ENCODE measurements at places on chromosomes 1 and 21.
A peak's percentile ranks its signal among the peaks of the same experiment; 100 is the strongest.

DNA sequence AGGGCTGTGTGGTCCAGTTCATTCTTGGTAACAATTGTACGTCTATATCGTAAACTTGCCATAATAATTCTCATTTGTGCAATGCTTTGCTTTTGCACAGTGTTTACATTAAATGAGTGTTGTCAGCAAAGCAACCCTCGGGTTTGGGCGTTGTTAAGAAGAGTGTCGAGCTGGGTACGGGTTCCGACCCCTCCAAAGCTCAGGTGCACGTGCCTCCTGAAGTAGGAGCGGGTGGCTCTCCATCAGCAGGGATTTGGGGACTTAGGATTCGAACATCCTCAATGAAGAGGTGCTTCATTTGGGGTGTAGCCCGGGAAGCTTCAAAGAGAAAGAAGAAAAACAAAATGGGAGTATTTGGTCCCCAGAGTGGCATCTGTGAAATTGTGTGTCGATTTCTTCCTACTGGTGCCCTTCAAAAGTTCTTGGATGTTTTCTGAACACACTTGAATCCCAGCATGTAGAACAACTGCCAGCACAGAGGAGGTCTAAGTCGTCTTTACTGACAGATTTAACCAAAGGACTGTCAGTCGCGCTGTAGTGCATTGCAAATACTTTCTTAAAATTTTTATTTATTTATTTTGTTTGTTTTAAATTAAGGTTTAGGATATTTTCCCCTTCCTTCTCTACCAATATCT, 1.1 kb downstream of the TRIM58 start:
- H3K4me3 ChIP-seq: peak overlapping the region; percentile 86
- no peak for DNase-seq
- H3K27me3 ChIP-seq: peaks cover 65% of the 10 kb centered on the region
- peaks cover 11% of the 10 kb centered on the region for H3K36me3 ChIP-seq

DNA sequence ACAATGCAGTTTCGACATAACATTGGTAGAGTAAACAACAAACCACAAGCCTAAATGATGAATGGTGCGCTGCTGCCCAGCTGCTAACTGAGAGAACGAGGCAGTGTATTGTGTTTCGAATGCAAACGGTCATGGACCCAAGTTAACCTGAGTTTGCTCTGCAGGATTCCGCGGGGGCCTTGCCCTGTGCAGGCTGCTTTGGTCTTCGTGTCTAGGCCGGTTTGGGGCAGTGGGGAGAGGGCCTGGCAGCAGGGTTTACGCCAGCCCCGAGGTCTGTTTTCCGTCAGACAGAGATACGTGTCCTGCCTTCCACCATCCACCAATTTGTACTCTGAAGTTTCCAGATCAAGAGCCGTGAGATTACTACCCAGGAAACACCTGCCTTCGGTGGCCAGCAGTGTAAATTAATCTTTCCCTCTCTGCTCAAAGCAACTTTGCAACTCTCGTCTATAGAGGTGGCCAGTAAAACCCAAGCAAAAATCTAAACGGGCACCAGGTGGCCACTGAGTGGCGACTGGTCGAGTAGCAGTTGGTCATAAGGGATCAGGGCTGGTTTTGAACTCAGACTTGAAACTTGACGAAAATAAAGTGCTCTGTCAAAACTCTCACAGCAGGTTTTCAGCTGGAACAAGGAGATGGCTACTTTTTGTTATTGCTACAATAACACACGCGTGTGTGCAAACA, 6.3 kb upstream of the PRDM15 start:
- H3K36me3 ChIP-seq: no peaks in the 10 kb centered on the region
- no peak for DNase-seq
- no peak overlapping the region for H3K27ac ChIP-seq
- H3K4me3 ChIP-seq: no peak overlapping the region
- no peaks in the 10 kb centered on the region for H3K27me3 ChIP-seq
- no peaks in the 10 kb centered on the region for H3K4me1 ChIP-seq

DNA sequence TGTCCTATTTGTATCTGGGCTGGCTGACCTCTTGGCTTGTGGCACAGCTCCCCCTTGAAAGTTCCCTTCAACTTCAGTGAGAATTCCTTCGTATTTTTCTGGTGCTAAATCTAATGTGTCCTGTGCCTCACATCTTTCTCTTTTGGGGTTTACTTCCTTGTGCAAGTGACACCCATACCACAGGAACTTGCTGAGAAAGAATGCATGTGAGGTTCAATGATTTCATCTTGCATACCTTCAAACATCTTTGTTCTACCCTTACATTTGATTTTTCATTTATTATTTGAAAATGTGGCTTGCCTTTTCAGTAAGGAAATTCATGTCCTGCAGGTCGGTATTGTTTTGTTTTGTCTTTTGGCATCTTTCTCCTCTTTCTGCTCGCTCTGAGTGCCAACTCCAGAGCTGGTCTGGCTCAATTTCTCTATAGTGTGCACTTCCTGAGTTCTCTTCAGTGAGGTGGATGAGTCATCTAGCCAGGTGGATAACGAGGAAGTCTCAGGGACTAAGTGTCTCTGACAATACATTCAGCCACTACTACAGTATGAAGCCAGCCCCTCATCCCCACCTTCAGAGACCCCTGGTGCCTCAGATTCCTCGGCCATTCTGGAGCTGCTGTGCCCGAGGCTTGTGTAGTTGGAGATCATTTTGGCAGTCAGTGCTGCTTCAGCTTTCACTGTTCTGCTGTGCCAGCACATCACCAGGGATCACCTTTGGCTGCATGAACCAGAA, 59.5 kb downstream of the RIPK4 start:
- no peaks in the 10 kb centered on the region for H3K4me1 ChIP-seq
- H3K4me3 ChIP-seq: no peak overlapping the region
- H3K36me3 ChIP-seq: no peaks in the 10 kb centered on the region

- no peak overlapping the region for H3K4me3 ChIP-seq
- H3K4me1 ChIP-seq: no peaks in the 10 kb centered on the region
- no peak for DNase-seq
- no peaks in the 10 kb centered on the region for H3K36me3 ChIP-seq
Observed at GRCh38 chr1:60950224-60951063, 131.9 kb upstream of the NFIA start.

DNA sequence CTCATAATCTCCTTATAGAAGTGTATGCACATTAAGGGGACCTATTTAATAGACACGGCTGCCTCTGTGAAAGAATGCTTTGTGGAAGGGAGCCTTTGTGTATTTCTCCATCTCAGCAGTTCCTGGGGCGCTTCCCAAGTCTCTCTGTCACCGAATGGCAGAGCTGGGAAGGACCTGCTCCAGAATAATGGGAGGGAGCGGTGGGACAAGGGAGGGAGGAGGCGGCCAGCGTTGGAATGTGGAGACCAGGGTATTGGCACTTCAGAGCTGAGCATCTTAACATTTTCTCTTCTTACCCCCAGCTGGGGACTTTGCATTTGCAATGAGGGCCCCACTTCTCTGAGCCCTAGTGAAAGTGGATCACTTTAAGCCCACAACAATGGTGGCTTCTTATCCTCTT, 23.9 kb downstream of the CACHD1 start:
- H3K4me1 ChIP-seq: no peaks in the 10 kb centered on the region
- H3K36me3 ChIP-seq: no peaks in the 10 kb centered on the region
- DNase-seq: no peak
- peaks cover 58% of the 10 kb centered on the region for H3K27me3 ChIP-seq

Data from T-helper 17 cell (primary cell).